Erythroblast (primary cell): ENCODE measurements at places on chromosomes 7 and 10.

DNA sequence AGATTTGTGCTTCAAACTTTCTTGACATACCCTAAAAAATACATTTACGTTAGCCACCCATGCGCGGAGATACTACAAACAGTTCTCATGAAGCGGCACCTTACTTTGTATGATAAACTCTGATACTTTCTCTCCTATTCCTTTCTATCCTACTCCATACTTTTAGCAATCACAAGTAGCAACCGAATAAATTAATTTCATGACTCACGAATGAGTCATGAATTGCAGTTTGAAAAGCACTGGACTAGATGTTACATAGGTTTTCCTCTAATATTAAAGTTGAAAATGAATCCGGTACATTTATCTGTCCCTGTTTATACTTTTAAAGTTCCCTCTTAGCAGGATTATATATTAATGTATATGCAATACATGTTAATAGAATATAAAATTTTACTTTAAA is 67.6 kb downstream of the CUBN start:
- DNase-seq = no peak

- no peak for DNase-seq
Observed at GRCh38 chr7:156773966-156774365, 119.0 kb downstream of the LMBR1 start.

- no peak for DNase-seq
Observed at GRCh38 chr10:7915923-7916536, 97.7 kb downstream of the TAF3 start.

DNA sequence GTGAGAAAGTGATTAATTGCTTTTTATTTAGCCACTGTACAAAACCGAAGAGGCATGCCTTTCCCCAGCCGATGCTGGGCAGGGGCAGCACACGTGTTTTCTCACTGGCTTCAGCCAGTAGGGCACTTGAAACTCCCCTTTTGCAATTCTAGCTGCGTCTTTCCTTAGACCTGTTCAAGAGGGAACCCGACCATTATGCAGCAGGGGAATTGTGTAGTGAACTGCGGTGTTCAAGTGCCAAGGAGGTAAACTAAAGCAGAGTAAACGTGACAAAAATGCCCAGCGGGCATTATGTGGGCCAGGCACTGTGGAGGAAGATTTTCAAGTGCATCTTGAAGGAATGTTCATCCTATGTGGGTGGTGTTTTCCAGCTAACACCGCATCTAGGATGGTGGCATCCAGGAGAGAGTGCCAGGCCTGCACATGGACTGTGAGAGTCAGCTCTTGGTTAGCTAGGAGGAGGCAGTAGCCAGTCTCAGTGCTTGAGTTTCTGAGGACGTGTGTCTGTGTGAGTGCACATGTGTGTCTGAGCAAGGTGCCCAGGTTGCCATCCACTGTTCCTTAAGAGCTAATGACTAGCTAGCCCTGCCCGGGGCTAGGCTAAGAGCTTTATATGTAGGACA is 3.3 kb downstream of the WIPF3 start:
- DNase-seq = no peak

DNA sequence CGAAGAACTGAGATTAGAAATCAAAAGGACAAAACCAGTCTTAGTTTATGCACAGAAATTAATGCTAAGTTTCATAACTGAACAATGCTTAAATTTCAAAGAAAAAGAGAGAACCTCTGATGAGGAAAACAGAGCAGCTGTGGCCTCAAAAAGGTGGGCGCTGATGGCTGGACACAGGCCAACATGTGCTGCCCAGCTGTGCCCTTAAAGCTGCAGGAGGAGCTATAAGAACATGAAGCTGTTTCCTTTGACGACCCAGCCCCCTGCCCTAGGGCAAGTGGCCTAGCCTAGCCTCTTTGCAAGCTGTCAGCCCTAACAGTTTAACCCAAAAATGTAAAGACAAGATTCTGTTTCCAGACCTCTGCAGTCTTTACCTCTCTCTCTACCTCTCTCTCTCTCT is 107.7 kb downstream of the GRID1 start:
- DNase-seq = no peak

DNA sequence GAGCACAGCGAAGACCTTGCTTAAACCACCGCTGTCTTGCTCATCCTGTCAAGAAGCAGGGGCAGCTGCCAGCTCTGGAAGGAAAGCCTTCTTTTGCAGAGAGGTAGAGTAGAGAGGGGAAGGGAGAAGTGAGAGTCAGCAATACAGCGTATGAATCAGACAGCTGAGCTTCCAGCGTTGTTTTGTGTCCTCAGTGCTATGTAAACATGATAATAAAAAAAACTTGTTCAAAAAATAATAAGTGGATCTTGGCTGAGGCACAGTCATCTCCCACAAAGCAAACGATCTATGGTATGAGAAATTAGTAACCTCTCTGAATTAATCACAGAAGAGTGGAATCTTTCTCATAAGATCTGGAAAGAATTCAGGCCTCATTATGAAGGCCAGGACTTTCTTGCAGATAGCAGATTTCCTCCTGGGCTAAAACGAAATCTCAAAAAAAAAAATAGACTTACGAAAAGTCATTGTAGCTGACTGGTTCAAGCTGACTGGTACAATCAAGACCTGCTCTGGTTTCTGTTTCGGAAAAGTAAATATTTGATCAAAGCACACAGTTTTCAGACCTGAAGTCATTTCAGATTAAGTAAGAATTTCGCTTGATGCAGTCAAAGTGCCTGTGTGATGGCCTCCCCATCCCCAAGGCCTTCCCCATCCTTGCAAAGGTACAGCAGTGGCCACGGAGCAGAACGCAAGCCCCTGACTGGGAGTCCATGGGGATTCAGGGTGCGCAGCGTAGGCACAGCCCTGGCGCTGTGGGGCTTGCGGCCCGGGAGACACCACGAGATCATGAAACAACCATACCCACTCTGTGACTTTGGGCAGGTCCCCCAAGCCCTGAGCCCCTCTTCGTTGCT is 29.4 kb downstream of the CHST15 start:
- no peak for DNase-seq

GRCh38 chr10:88980247-88980646 is 10.4 kb upstream of the FAS start:
- DNase-seq = no peak
